ENCODE measurements at places on chromosomes 2 and 18. TPM values are rescaled to one million over a fixed set of nuclear protein-coding genes. Genes with fewer than 3 reads are reported as not detected.

Gene ICA1L
- total RNA-seq, result 1.3 TPM

Gene SERPINB4
- total RNA-seq, result 0.09 TPM

Gene TUBA4B
- 0.10 TPM for total RNA-seq

Gene KLHL29
- total RNA-seq, result 5.2 TPM
